ENCODE measurements at places on chromosomes 3 and 15. TPM values are rescaled to one million over a fixed set of nuclear protein-coding genes. Genes with fewer than 3 reads are reported as not detected.

- H3K4me1 ChIP-seq, result peaks cover 5% of the 10 kb centered on the region
- H3K27ac ChIP-seq, result no peak overlapping the region
- DNase-seq, result no peak
- H3K27me3 ChIP-seq, result no peaks in the 10 kb centered on the region
- no peaks in the 10 kb centered on the region for H3K36me3 ChIP-seq
- H3K4me3 ChIP-seq, result no peak overlapping the region
These were observed 3.8 kb downstream of the SUCNR1 start for GRCh38 chr3:151877269-151877668.

PLA2G4E gene
- total RNA-seq, result 0.09 TPM

DNA sequence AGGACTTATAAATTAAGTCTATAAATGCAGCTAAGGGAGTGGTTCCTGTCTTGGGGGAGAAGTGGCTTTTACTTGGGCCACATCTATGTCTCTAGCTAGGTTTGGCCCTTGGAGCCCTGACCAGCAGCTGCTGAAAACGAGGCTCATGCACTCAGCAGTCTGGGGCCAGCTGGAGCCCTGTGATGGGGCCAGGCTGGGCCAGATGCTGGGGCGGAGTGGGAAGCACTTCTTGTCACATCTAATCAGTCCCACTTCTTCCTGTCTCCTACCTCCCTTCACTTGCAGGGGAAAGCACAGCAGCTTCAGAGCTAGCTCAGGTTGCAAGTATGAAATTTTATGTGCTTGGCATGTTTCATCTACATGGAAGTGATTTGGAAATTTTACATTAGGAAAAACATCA is 209.9 kb upstream of the ROPN1 start:
- no peak for DNase-seq
- no peak overlapping the region for H3K27ac ChIP-seq
- H3K4me3 ChIP-seq, result no peak overlapping the region
- no peaks in the 10 kb centered on the region for H3K27me3 ChIP-seq
- peaks cover 4% of the 10 kb centered on the region for H3K4me1 ChIP-seq
- no peaks in the 10 kb centered on the region for H3K36me3 ChIP-seq

TSPAN3 gene
- total RNA-seq, result 337 TPM

PSTPIP1 gene
- not detected for total RNA-seq

HCLS1 gene
- 0.46 TPM for total RNA-seq

MLF1 gene
- total RNA-seq, result 20.2 TPM

- H3K27me3 ChIP-seq, result no peaks in the 10 kb centered on the region
- DNase-seq, result no peak
- H3K4me1 ChIP-seq, result peaks cover 3% of the 10 kb centered on the region
- no peak overlapping the region for H3K4me3 ChIP-seq
- no peak overlapping the region for H3K27ac ChIP-seq
These were observed 12.5 kb downstream of the TRAT1 start for GRCh38 chr3:108835101-108835500.

GRCh38 chr3:61617651-61618050 is 56.3 kb downstream of the PTPRG start:
- peaks cover 11% of the 10 kb centered on the region for H3K4me1 ChIP-seq
- DNase-seq, result no peak
- no peak overlapping the region for H3K27ac ChIP-seq
- H3K27me3 ChIP-seq, result no peaks in the 10 kb centered on the region
- H3K36me3 ChIP-seq, result peaks cover 2% of the 10 kb centered on the region

- peaks cover 62% of the 10 kb centered on the region for H3K4me1 ChIP-seq
- no peak for DNase-seq
- no peaks in the 10 kb centered on the region for H3K27me3 ChIP-seq
- H3K4me3 ChIP-seq, result no peak overlapping the region
- peak overlapping the region; percentile 55 for H3K27ac ChIP-seq
These were observed 418.6 kb downstream of the FOXP1 start for GRCh38 chr3:71164881-71165280.

SCN10A gene
- total RNA-seq, result not detected

ARPIN gene
- total RNA-seq, result 20.4 TPM

DNA sequence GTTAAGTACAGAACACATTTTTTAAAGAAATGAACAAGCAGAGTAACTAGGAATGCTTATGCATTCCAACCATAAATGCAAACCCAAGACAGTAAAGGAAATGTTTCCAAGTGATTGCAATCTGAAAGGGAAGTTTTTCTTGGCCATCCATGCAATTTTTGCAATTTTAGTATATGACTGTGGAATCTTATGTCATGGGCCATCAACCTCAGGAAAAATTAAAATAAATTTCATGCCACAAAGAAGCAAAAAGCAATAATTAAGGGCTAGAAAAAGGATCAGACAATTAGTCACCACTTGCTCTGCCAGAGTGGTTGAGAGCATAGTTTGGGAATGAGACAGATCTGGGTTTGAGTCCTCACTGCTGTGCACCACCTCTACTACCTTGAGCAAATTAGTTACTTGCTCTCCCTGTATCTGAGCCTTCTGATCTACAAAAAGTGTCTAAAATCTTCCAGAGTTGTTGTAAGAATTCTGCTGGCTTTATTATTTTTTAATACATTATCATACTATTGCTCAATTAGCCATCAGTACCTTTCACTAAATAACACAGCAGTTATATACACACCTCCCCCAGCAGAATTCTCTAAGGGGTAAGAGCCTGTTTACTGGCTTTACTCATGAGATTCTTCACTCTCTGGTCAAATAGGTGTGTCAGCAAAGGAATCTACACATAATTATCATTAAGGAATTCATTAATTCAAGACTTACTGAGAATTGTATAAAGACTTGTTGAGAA is 49.7 kb upstream of the FBN1 start:
- no peaks in the 10 kb centered on the region for H3K36me3 ChIP-seq
- H3K27me3 ChIP-seq, result peaks cover 4% of the 10 kb centered on the region
- no peak overlapping the region for H3K27ac ChIP-seq
- no peaks in the 10 kb centered on the region for H3K4me1 ChIP-seq
- no peak overlapping the region for H3K4me3 ChIP-seq

- peaks cover 62% of the 10 kb centered on the region for H3K27me3 ChIP-seq
- peak; percentile 51 for DNase-seq
- peaks cover 8% of the 10 kb centered on the region for H3K36me3 ChIP-seq
- peaks cover 13% of the 10 kb centered on the region for H3K4me1 ChIP-seq
- H3K27ac ChIP-seq, result peak overlapping the region; percentile 87
These were observed 1.3 kb downstream of the CAMK2N2 start for GRCh38 chr3:184259878-184260723.

- H3K27ac ChIP-seq, result no peak overlapping the region
- H3K36me3 ChIP-seq, result no peaks in the 10 kb centered on the region
- H3K4me1 ChIP-seq, result no peaks in the 10 kb centered on the region
- H3K4me3 ChIP-seq, result no peak overlapping the region
- no peak for DNase-seq
These were observed 285.6 kb downstream of the UACA start for GRCh38 chr15:70477750-70478250.

ZDHHC23 gene
- total RNA-seq, result 15.4 TPM

DNA sequence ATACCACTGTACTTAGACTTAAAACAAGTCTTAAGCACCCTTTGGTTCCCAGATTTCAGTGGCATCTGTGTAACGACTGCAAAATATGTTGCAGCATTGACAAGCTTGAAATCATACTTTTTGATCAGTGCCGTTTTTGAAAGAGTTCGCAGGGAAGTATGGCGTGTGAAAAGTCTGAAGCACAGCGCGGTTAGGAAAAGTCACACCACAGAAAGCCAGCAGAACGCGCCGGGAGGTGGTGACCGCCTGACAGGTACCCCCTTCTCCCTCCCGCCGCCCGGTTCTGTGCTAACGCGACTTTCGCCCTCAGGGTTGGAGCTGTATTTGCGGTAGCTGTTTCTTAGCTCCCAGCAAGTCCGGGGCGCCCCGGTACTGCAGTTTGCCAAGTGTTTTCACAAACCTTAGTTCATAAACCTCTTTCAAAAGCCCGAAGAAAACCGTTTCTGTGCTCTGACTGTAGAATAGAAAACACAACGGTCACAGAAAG is 481 bp upstream of the CRYBG3 start:
- H3K27ac ChIP-seq, result peak overlapping the region; percentile 43
- H3K4me1 ChIP-seq, result peaks cover 6% of the 10 kb centered on the region
- peak overlapping the region; percentile 99 for H3K4me3 ChIP-seq

- H3K36me3 ChIP-seq, result no peaks in the 10 kb centered on the region
- H3K27ac ChIP-seq, result no peak overlapping the region
- peaks cover 4% of the 10 kb centered on the region for H3K4me1 ChIP-seq
These were observed 1.7 kb downstream of the CCR1 start for GRCh38 chr3:46206282-46207015.

GRCh38 chr3:189262746-189263145 is 91.0 kb downstream of the TPRG1 start:
- H3K36me3 ChIP-seq, result no peaks in the 10 kb centered on the region
- DNase-seq, result no peak
- H3K4me3 ChIP-seq, result no peak overlapping the region
- H3K27ac ChIP-seq, result no peak overlapping the region

- no peak overlapping the region for H3K27ac ChIP-seq
- H3K36me3 ChIP-seq, result no peaks in the 10 kb centered on the region
- no peak overlapping the region for H3K4me3 ChIP-seq
- no peak for DNase-seq
- no peaks in the 10 kb centered on the region for H3K4me1 ChIP-seq
These were observed 621.8 kb downstream of the ZIC1 start for GRCh38 chr3:148030975-148031374.

DNA sequence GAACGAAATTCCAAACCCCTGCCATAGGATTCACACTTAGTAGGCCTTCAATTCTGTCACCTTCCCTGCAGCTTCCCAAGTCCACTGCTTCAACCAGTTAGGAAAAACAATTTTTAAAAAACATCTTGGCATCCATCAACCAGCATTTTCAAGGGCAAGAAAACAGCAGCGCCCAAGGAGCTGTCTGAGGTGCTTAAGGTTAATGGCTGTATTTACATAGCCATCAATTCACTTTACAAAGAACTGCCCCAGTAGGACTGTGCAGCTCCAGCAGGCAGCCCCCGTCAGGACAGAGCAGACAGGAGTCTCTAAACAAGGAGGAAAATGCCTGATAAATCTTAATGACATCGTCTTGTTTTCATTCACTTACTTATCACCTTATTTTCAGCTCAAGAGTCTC is 13.3 kb downstream of the TAFA4 start:
- H3K36me3 ChIP-seq, result no peaks in the 10 kb centered on the region
- DNase-seq, result peak; percentile 35
- no peak overlapping the region for H3K4me3 ChIP-seq
- H3K27ac ChIP-seq, result no peak overlapping the region
- peaks cover 2% of the 10 kb centered on the region for H3K4me1 ChIP-seq
- H3K27me3 ChIP-seq, result peaks cover 5% of the 10 kb centered on the region

FAM81A gene
- total RNA-seq, result 0.58 TPM

DNA sequence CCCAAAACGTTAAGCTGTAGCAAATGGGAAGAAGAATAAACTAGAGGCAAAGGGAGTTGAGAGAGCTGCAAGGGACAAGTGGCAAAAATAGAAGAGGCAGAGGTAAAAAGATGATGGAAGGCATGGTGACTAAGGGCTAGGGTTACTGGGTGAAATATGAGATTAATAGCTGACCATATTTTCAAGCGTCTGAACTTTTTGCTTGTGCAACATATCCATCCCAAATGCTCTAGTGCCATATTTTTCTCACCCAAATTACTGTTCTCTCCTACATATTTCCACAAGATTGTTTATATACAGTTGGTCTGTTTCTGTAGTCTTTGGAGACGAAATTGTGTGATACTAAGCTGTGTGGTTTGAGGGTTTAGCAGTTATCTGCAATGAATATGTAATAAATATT is 145.5 kb downstream of the GMNC start:
- no peak overlapping the region for H3K4me3 ChIP-seq
- DNase-seq, result no peak
- no peaks in the 10 kb centered on the region for H3K27me3 ChIP-seq
- H3K4me1 ChIP-seq, result no peaks in the 10 kb centered on the region

DNA sequence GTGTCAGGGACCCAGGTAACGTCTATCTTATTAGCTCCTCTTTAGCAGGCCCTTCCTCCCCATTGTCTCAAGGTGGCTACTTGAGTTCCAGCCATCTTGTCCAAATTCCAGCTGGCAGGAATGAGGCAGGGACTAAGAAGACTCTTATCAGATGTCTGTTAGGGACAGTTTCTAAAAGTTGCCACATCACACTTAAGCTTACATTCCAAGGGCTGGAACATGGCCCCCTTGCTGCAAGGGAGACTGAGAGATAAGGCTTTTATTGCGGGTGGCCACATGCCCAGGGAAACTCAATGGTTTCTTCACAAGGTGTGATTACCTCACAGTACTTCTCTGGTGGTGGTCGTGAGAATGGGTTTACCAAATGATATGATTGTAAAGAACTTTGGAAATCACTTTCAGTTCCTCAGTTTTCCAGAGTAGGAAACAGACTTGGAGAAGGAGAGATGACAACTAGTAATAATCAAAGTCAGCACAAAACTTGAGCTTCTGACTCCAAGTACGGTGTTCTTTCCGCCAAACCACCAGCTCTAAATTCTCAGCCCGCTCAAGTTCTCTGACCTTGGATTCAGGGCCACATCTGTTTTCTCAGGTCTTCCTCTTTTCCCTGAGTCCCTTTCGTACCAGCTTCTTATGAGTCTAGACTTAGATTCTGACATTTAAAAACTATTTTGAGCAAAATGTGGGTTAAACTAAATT is 14.2 kb downstream of the PDIA5 start:
- H3K27ac ChIP-seq, result no peak overlapping the region
- no peak for DNase-seq
- H3K36me3 ChIP-seq, result peaks cover 3% of the 10 kb centered on the region
- H3K4me1 ChIP-seq, result peaks cover 38% of the 10 kb centered on the region

- H3K4me3 ChIP-seq, result no peak overlapping the region
- no peaks in the 10 kb centered on the region for H3K27me3 ChIP-seq
- H3K36me3 ChIP-seq, result no peaks in the 10 kb centered on the region
- peaks cover 9% of the 10 kb centered on the region for H3K4me1 ChIP-seq
- H3K27ac ChIP-seq, result no peak overlapping the region
- no peak for DNase-seq
These were observed 34.9 kb downstream of the LRRC3B start for GRCh38 chr3:26657348-26657976.

DNA sequence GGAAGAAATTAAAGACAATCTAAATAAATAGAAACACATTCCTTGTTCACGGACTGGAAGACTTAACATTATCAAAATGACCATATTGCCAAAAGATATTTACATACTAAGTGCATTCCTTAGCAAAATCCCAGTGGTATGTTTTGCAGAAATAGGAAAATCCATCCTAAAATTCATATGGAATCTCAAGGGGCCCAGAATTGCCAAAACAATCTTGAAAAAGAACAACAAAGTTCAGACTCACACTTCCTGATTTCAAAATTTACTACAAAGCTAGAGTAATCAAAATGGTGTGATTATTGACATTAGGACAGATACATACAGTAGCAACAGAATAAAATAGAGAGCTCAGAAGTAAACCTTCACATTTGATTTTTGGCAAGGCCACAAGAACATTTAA is 515.5 kb downstream of the OCA2 start:
- peaks cover 15% of the 10 kb centered on the region for H3K27me3 ChIP-seq
- H3K4me3 ChIP-seq, result no peak overlapping the region
- DNase-seq, result no peak
- no peaks in the 10 kb centered on the region for H3K36me3 ChIP-seq

- peaks cover 12% of the 10 kb centered on the region for H3K27me3 ChIP-seq
- H3K27ac ChIP-seq, result no peak overlapping the region
- H3K4me1 ChIP-seq, result peaks cover 3% of the 10 kb centered on the region
These were observed 68.9 kb downstream of the IQSEC1 start for GRCh38 chr3:13004376-13004775.

Data from progenitor cell of endocrine pancreas (in vitro differentiated cells).